Mesenteric fat pad (tissue), 1 donor: ENCODE measurements at places on chromosomes 12 and 14. TPM values are rescaled to one million over a fixed set of nuclear protein-coding genes. Genes with fewer than 3 reads are reported as not detected.

Gene AREL1
- 31.9 TPM for total RNA-seq

GRCh38 chr14:58787592-58787991, 149.8 kb downstream of the DACT1 start:
- DNase-seq: no peak

Gene PPP1R1A
- total RNA-seq: 184 TPM

DNA sequence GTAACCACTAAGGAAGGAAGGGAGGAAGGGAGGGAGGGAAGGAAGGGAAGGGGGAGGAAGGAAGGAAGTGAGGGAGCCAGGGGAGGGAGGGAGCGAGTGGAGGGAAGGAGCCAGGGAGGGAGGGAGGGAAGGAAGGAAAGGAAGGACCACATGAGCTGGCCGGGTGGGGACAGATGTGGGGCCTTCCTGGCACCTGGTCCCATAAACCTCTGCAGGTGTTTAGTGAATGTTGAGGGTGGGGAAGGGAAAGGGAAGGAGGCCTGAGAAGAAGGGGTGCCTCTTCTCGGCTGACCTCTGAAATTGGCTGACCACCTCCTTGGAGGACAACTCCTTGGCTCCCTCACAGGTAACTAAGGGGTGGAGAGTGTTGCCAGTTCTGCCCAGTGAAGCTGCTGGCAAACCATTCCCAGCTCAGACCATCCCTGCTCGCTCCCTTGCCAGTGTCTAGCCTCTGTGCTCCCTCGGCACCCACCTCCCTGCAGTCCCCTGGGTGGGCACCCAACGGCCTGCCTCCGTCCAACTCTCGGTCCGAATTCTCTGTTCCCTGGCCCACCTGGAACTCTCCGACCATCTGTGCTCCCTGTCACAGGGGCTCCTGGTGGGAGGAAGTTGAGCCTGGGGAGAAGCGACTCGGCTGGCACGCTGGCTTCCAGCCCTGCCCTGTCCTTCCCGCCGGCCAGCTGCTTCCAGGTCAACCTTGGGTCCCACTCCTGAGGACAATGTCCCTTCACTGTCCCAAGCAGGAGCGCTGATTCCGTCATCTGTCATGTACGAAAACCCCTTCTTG, 12.2 kb upstream of the PPP1R13B start:
- DNase-seq: no peak

DNA sequence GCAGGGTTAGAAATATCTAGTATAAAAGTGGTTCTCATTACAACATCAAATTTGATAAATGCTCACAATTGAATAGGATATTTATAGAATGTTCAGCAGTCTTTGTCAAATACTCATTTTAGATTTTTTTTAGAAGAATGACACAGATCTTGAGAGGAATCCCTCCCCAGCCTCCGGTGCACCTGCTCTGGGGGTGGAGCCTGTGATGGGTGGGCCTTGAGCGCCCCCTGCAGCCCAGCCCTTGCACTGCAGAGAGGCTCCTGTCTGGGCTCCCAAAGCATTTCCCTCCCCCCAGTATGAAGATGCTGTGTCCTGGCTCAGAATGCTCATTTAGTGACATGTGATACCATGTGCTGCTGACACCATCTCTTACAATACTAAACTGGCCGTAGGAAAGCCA, 792.3 kb downstream of the TMEM121 start:
- no peak for DNase-seq

Gene SIX6
- total RNA-seq: not detected

- DNase-seq: no peak
These were observed 139.3 kb upstream of the LMNTD1 start for GRCh38 chr12:25692115-25693035.

GRCh38 chr14:50023671-50024490, 92.5 kb downstream of the VCPKMT start:
- no peak for DNase-seq

Gene SPRYD4
- 3.0 TPM for total RNA-seq

DNA sequence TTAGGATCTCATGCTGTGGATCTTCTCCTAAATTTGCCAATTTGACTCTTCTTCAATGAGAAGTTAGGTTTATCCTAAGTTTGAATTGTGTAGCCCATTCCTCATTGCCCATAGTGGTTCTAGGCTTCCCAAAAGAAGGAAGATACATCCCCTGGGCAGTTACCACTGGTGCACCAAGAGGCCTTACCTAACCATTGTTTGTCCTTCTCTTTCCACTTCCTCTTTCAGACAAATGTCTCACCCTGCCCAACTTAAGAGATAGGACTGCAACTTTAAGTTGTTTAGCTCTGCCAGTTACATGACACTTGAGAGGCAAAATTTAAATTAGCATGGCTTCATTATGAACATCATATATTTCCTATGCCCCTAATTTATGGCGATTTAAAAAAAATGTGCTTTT, 9.4 kb upstream of the KCNH3 start:
- DNase-seq: no peak

Gene APOF
- total RNA-seq: not detected

Gene AQP5
- total RNA-seq: not detected

- no peak for DNase-seq
These were observed 332.1 kb downstream of the NELL2 start for GRCh38 chr12:44544018-44544417.

DNA sequence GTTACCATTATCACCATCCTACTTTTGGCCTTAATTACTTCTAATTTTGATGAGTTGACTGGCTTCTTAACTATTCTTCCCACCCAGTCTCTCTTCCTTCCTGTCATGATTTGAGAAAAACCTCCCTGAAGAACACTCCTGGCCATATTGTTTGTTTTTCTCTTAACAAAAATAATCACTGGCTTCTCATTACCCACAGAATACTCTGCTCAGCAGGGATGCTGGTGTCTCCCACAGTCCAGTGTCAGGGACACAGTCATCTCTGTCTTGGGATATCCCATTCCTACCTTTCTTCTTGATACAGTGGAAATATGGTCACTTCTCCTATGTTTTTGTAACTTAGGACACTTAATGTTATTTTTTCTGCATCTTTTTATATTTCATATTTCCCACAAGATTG, 103.7 kb downstream of the SRGAP1 start:
- DNase-seq: no peak

DNA sequence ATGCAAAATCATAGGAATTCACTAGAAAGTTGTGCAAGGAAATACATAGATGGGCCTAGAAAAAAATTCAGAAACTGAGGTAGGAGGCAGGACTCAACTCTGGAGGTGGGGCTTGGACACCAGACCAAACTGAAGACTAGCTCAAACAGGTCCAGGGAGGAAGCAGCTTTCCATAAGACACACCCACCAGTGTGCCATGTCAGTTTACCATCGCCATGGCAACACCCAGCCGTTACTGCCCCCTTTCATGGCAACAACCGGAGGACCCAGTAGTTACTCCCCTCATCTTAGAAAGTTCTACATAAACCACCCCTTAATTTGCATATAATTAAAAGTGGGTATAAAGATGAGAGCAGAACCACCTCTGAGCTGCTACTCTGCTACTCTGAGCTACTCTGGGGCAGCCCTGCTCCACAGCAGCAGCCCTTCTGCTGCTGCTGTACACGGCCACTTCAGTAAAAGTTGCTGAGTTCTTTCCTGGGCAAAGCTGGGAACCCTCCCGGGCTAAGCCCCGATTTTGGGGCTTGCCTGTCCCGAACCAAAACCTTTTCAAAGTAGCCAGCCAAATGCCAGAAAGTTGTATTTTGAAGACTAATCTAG, 30.8 kb upstream of the NINJ2 start:
- peak; percentile 22 for DNase-seq
